ENCODE measurements at places on chromosomes 16 and 17.

DNA sequence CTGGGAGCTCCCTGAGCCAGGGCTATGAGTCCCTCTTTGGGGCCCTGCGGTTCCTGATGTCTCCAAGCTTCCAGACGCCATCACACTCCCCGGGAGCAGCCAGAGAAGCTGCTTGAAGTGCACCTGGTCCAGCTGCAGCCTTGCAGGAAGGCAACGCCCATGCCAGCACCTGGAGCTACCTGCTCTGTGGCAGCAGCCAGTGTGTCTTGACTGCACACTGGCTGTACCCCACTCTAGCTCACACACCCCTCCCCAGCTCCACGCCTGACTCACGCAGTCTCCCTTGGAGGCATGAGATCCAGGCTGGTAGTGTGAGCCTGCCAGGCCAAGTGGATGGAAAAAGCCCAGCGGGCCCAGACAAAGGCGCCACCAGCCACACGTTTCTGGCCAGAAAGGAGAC, 63.3 kb downstream of the USP32 start:
- no peak for DNase-seq

- DNase-seq: no peak
These were observed 5.0 kb upstream of the LASP1 start for GRCh38 chr17:38864636-38865398.

GRCh38 chr16:57915811-57916488, 55.0 kb downstream of the CNGB1 start:
- no peak for DNase-seq

- peak; percentile 47 for DNase-seq
These were observed 43.2 kb upstream of the PVALEF start for GRCh38 chr17:81121841-81122733.

DNA sequence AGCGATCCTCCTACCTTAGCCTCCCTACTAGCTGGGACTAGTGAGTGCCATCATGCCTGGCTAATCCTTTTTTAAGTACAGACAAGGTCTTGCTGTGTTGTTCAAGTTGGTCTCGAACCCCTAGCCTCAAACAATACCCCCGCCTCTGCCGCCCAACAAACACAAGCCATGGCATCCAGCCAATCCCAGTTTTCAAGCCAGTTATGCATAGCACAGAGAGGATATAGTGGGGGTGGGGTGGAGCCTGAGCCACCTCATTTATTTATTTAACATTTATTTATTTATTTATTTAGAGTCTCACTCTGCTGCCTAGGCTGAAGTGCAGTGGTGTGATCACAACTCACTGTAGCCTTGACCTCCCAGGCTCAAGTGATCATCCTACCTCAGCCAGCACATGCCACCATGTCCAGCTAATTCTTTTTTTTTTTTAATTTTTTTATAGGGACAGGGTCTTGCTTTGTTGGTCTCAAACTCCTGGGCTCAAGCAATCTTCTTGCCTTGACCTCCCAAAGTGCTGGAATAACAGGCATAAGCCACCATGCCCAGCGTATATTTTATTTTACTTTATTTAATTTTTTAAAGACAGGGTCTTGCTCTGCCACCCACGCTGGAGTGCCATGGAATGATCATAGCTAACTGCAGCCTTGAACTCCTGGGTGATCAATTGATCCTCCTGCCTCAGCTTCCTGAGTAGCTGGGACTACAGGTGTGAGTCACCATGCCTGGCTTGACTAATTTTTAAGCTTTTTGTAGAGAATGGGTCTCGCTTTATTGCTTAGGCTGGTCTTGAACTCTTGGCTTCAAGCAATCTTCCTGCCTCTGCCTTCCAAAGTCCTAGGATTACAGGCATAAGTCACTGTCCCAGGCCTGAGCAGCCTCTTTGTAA, 26.2 kb upstream of the KLHL11 start:
- DNase-seq: no peak

DNA sequence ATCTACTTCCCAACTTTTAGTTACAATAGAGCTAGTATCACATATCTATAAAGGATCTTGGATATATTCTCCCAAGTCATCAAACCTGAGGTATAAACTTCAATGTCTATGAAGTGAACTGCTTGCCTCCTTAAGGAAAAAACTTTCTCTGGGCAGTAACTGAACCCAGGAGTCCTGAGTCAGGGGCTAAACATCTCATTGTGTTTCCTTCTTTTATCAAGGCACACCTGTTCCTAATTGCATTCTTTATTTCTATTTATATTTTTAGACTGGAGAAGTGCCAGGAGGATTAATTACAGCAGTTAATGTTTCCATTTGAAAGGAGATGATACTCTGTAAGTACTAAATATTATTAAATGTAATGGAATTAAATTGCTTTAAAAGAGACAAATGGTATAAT, 98.6 kb downstream of the CDH8 start:
- no peak for DNase-seq

- peak; percentile 12 for DNase-seq
These were observed 13.5 kb downstream of the MAPT start for GRCh38 chr17:45907750-45908395.

DNA sequence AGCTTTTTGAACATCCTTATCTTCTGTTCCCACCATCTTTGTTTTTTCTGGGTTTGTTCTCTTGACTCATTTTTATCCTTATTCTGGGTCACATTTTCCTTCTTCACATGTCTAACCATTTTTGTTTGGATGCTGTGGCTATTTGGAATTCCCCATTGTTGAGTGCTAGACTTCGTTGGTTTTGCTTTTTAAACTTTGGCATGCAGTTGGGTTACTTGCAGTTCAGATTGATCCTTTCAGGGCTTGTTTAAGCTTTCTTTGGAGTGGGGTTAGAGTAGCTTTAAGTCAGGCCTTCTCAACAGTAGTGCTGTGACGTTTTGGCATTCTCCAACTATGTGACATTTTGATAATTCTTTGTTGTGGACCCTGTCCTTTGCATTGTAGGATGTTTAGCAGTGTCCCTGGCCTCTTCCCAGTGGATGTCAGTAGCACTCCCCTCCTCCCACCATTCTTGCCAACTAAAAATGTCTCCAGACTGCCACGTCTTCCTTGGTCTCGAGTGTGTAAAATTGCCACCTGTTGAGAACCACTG, 21.1 kb downstream of the PRMT7 start:
- no peak for DNase-seq

- no peak for DNase-seq
These were observed 445 bp downstream of the CIAO2B start for GRCh38 chr16:66933776-66934137.

DNA sequence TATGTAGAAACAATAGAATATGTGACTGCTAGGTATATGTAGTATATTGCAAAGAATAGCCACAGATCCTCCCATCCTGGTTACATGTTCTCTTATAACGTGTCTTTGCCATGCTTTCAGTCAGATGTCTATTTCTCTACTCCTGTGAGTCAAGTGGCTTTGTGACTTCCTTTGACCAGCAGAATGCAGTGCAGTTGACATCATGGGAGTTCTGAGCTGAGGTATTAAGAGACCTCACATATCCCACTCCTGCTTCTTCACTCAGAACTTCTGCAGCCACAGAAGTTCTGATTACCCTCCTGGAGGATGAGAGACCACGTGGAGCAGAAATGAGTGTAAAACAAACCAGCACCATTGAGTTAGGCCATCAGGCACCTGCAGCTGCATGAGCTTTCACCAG, 222.5 kb downstream of the PRKCA start:
- DNase-seq: no peak

- DNase-seq: no peak
These were observed 60.5 kb downstream of the ACSM2B start for GRCh38 chr16:20515688-20516090.

DNA sequence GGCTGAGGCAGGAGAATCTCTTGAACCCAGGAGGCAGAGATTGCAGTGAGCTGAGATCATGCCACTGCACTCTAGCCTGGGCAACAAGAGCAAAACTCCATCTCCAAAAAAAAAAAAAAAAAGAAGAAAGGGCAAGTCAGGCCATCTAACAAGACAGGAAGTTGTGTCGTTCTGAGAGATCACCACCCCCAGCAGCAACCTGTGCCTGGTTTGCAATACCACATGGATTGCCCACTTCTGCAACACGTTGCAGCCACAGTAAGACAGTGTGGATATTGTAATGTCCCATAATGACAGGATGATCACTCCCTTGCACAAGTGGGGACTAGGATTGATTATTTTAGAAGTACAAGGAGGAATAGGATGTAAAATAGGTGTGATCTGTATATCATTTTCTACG, 3.4 kb upstream of the KRTAP2-4 start:
- DNase-seq: no peak

DNA sequence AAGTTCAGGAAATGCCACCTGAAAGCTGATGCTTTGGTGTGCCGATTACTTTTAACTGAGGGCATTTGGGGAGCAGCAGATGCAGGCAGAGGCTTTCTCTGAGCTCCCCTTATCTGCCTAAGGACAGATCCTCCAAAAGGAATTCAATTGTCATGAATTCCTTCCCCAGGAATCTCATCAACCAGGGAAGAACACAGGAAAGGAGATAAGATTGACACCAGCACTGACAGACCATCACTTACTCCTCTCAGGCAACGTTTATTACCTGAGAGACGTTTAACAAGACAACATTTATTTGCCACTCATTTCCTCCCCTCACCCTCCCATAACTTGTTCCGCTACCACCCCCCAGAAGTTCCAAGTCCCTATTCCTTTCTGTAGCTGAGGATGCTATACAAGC, 17.6 kb upstream of the CDRT4 start:
- no peak for DNase-seq

DNA sequence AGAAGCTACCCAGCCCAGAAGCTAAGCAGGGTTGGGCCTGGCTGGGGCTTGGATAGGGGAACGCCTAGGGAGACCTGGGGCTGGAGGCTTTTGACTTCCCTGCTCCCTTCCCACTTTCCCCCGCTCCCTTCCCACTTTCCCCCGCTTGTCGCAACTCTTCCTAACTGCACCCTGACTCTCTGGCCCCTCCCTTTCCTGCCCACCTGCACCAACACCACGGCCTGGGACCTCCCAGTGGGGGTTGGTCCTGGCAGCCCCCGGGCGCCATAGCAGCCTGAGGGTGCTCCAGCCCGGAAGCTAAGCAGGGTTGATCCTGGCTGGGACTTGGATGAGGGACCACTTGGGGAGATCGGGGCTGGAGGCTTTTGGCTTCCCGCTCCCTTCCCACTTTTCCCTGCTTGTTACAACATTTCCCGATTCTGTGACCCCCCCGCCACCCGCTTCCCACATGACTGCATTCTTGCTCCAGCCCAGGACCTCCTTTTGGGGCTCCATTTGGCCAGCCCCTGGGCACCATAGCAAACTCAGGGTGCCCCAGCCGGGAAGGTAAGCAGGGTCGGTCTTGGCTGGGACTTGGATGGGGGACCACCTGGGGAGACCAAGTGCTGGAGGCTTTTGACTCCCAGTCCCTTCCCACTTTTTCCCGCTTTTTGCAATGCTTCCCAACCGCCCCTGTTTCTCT, 2287.0 kb downstream of the TP53TG3F start:
- DNase-seq: no peak

GRCh38 chr17:79483842-79484241, 127.0 kb downstream of the RBFOX3 start:
- no peak for DNase-seq

- DNase-seq: no peak
These were observed 64.7 kb downstream of the ZFHX3 start for GRCh38 chr16:72983241-72983640.

- no peak for DNase-seq
These were observed 423 bp upstream of the ASGR2 start for GRCh38 chr17:7114875-7115614.

DNA sequence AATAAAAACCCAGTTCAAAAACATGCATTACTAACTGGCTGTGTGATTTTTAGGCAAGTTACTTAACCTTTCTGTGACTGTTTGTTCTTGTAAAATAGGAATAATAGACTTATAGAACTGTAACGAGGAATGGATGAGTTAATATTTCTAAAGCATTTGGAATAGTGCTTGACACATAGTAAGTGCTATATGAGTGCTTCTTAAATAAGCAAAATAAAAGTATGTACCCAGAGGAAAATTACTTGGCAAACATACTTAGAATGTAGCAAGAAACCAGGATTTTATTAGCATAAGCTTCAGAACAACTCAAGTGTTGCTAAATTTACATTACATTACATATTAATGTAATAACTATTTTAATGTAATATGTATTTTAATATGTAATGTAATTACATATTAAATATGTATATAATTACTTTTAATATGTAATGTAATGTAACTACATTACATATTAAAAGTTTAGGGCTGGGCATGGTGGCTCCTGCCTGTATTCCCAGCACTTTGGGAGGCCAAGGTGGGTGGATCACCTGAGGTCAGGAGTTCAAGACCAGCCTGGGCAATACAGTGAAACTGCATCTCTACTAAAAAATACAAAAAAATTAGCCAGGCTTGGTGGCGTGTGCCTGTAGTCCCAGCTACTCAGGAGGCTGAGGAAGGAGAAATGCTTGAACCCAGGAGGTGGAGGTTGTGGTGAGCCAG, 14.2 kb downstream of the NFAT5 start:
- no peak for DNase-seq

- DNase-seq: no peak
These were observed 5.6 kb downstream of the MMD start for GRCh38 chr17:55416000-55416399.

- DNase-seq: no peak
These were observed 35.7 kb upstream of the TRAP1 start for GRCh38 chr16:3752984-3753383.

- DNase-seq: no peak
These were observed 191.6 kb downstream of the CPPED1 start for GRCh38 chr16:12611916-12612597.

DNA sequence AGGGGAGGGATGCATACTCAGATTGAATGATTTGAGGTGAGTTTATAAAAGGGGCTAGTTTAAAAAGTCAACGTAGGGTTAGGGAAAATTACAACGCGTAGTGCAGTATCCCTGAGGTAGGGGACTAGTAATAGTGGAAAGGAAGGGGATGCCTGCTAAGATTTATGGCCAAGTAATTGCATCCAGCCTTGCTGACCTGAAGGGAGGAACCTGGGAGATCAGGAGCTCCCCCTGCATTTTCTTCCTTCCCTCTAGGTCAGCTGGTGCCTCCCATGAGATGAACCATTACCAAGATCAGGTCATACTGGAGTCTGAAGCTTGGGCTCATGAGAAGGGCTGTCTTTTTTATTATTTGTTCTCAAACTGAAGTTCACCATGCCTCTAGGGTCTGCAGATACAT, 606.6 kb downstream of the TMEM114 start:
- no peak for DNase-seq

- DNase-seq: no peak
These were observed 358.7 kb downstream of the SLC39A11 start for GRCh38 chr17:72733619-72734282.

- DNase-seq: no peak
These were observed 52.3 kb upstream of the ARL6IP1 start for GRCh38 chr16:18853694-18854093.

DNA sequence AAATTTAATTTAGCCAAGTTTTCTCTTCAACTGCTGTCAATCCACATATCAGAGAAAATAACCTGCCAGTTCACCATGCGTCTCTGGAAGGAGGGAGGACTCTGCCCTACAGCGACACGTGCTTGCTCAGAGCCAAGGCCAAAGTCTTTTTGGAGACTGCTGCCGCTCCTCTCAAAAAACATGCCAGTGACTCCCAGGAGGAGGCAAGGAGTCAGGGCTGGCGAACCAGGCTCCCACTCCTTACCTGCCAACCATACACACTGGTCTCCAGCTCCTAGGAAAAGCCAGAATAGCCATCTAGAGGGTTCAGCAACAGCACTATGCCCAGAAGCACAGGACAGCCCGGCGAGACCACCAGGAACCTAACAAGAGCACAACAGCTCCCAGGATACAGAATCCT, 73.0 kb downstream of the ANKRD11 start:
- DNase-seq: no peak

All from eye (tissue), 1 donor.